GM13977 (cell line): ENCODE measurements at places on chromosomes 5 and 9.
A peak's percentile ranks its signal among the peaks of the same experiment; 100 is the strongest.

DNA sequence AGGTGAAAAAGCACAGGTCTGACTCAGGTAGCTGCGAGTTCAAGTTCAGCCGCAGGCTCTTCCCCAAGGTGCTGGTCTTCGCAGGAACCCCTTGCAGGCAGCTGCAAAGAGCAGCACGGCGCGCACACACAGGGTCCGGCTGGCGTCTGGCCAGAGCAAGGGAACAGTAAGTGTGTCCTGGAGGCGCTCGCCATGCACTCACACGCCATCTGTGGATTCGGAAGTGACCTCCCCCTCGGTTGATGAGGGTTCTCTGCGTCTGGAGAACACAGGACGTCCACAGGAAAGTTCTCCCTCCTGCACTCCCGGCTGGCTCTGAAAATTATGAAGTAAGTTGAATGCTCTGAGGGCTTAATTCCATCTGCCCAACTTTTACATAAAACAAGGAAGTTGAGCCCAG lies 14.0 kb upstream of the EGFL7 start:
- DNase-seq: no peak

GRCh38 chr9:94603259-94604160 lies 9.9 kb upstream of the FBP2 start:
- peak; percentile 89 for DNase-seq

GRCh38 chr5:153625826-153626354 lies 135.4 kb downstream of the GRIA1 start:
- no peak for DNase-seq

- no peak for DNase-seq
These were observed 150.6 kb downstream of the PRR16 start for GRCh38 chr5:120614531-120615180.

- no peak for DNase-seq
These were observed 294.0 kb downstream of the EFNA5 start for GRCh38 chr5:107376546-107377276.

DNA sequence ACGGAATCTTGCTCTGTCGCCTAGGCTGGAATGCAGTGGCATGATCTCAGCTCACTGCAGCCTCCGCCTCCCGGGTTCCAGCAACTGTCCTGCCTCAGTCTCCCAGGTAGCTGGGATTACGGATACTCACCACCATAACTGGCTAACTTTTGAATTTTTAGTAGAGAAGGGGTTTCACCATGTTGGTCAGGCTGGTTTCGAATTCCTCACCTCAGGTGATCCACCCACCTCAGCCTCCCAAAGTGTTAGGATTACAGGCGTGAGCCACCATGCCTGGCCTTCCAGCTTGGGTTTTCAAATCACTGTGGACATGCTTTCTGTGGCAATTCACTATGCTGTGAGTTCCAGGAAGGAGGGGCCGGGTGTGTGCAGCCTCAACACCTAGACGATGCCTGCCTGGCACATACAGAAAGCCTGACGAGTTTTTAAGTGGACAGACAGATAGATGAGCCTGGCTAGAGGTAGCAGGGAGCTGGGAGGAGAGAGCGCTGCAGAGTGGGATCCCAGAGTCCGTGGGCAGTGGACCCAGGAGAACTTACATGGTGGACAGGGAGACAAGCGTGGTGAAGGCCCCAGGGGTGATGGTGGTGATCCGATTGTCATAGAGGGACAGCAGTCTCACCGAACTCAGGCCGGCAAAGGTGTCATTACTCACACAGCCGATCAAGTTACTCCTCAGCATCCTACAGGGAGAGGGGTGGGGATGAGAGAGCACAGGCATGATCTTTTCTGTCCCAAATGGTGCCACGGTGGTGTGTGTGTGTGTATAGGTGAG lies 173.4 kb upstream of the PANK3 start:
- no peak for DNase-seq

- DNase-seq: no peak
These were observed 154.3 kb upstream of the RAI14 start for GRCh38 chr5:34501840-34502239.

- DNase-seq: no peak
These were observed 141.0 kb downstream of the MEF2C start for GRCh38 chr5:88741964-88742363.

GRCh38 chr5:73088026-73088425 lies 32.3 kb upstream of the TMEM171 start:
- no peak for DNase-seq

GRCh38 chr9:126036881-126037291 lies 289.7 kb downstream of the PBX3 start:
- no peak for DNase-seq

- no peak for DNase-seq
These were observed 26.0 kb downstream of the GAS1 start for GRCh38 chr9:86921151-86921923.

GRCh38 chr9:109934857-109935215 lies 154.8 kb downstream of the PALM2AKAP2 start:
- DNase-seq: no peak

GRCh38 chr5:82521431-82522051 lies 243.4 kb upstream of the RPS23 start:
- DNase-seq: no peak

- DNase-seq: no peak
These were observed 115.0 kb upstream of the TBC1D2 start for GRCh38 chr9:98370300-98370975.

- DNase-seq: no peak
These were observed 44.1 kb upstream of the IL17B start for GRCh38 chr5:149423049-149423793.

DNA sequence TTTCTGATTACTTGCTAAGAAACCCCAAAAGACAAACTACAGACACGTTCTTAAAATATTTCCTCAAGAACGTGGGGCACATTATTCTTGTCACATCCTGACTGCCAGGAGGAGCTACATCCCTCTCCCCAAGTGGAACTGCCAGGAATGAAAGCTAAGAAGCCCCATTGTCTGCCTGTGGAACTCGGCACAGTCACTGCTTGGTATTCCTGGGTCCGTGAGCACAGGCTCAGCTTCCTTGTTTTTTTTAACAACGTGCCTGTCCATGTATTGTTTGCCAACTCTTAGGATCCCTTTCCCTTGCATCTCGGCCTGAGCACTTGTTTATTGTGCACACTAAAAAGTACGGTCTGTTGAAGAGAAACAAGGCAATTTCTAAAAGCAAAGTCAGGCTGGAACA lies 47.0 kb upstream of the SELENOP start:
- no peak for DNase-seq

- DNase-seq: no peak
These were observed 57.8 kb downstream of the PRLR start for GRCh38 chr5:35172533-35172932.

GRCh38 chr5:67350618-67351201 lies 154.1 kb upstream of the CD180 start:
- no peak for DNase-seq

- no peak for DNase-seq
These were observed 15.7 kb upstream of the PDCL start for GRCh38 chr9:122844137-122844536.

- no peak for DNase-seq
These were observed 57.7 kb downstream of the SPEF2 start for GRCh38 chr5:35675392-35675791.

GRCh38 chr5:1401536-1402138 lies 43.6 kb downstream of the SLC6A3 start:
- no peak for DNase-seq

DNA sequence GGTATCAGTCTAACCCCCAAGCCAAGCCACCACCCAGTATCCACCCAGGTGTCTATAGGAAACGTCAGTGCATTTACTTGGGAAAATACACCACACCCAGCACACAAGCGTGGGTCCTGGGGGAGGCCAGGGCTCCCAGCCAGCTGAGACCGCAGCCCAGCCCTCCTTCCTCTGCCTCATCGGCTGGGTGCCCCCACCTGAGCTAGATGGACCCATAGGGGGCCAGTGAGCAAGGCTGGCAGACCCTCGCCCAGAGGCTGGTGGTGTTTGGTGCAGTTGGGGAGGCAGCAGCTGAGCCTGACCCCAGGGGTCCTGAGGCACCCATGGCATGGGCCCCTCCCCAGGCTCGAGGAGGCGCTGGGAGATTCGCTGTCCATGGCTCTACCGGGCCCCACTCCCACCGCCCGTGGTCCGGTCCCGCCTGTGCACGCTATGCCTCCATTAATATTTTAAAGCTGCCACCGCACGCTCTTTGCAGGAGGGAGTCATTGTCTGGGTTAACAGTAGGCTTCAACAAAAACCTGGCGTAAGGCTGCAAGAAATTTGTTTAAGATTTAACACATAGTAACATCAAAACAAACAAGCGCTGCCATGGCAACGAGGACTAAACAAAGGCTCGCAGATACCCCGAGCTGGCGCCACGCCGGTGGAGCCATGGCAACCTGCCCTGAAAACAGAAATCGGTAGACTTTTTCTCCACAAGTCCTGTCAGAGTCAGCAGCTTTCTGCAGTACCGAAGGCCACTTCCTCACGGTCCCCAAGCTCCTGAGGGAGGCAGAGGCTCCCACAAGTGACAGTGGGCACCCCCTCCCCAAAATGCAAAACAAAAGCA lies 20.6 kb downstream of the TPPP start:
- peak; percentile 72 for DNase-seq

GRCh38 chr9:76528056-76528455 lies 69.1 kb downstream of the GCNT1 start:
- DNase-seq: no peak

DNA sequence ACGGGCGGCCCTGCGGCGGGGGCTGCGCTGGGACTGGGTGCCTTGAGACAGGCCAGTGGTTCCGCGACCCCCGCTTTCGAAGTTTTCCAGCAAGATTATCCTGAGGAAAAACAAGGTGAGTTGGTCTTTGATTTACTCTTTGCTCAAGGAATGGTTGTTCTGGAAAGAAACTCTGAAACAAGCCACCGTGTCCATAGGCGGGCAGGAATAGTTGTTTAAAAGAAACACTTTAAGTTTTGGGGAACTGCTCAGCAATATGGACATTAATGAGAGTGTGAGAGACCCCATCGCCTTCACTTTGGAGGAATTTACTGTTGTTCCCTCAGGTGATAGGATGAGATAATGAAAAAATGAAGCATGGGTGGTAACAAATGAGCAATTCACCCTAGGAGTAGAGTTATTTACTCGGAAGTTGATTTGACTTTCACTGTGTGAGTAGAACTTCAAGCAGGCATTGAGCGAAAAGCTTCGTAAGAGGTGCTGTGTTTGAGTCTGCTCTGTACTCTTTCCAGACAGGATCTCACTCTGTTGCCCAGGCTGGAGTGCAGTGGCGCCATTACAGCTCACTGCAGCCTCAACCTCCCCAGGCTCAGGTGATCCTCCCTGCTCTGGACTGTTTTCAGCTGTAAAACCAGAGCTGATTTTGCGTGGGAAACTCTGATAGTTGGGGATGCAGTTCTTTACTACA lies 1.1 kb downstream of the DMRTA1 start:
- DNase-seq: no peak

DNA sequence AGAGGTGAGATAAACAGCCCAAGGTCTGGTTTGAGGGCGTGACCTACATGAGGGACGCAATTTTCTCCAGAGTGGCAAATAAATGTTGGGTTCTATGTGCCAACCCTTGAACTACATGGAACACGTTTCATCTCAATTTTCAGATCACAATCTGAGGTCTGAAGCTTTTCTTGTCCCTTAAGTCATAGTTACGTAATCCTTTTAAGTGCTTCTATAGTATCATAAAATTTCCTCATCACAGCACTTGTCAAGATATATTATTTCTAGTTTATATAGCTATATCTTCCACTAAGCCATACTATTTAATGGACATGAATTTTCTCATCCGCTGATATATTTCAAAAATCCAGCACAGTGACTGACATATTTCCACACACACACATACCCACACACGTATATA lies 53.1 kb upstream of the GRIN3A start:
- DNase-seq: no peak

- DNase-seq: no peak
These were observed 104.3 kb downstream of the GNAQ start for GRCh38 chr9:77927265-77927664.

GRCh38 chr5:37391591-37391990 lies 12.5 kb downstream of the WDR70 start:
- DNase-seq: no peak

DNA sequence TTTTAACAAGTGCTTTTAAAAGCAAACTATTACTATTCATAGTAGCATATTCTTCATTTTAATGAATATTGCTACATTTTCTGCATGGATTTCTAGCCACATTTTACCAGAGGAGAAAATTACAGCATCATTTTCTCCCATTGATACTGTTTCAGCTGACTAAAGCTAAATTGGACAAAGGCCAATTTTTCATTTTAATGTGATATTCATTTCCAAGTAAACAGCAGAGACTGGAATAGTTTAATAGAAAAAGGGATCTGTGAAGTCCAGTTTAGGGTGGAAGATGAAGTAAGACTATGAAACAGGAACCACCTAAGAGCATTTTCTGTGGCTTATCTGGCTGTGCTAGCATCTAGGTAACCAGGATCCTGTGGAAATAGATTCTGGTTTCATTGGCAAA lies 128.1 kb downstream of the GIN1 start:
- no peak for DNase-seq

- DNase-seq: no peak
These were observed 16.2 kb downstream of the SLC1A1 start for GRCh38 chr9:4506490-4506889.

- no peak for DNase-seq
These were observed 6.9 kb upstream of the GRPEL2 start for GRCh38 chr5:149338364-149338763.

- DNase-seq: no peak
These were observed 23.8 kb downstream of the DAB2 start for GRCh38 chr5:39400713-39401578.
